Hypothalamus (tissue), 51 donors: ENCODE measurements at places on chromosomes 3 and 15.

DNA sequence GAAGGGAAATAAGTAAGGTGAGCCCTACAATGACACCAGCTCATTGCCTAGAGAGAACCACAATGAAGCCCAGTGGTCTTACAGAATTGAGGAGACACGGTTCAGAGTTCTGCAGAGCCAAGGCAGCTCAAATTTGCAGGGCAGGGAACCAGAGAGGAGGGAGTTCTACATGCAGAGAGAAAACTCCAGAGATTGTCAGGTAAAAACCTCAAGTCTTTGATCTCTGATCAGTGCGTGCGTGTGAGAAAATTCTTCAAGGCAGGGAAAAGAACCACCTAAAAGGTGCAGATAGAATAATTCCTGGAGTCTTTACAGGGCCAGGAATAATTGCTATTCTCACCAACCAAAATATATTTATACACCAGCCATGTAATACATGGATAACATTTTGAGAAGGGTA is 88.0 kb upstream of the SNRK start:
- no peak for DNase-seq

- DNase-seq: no peak
These were observed 120.2 kb downstream of the EPHA3 start for GRCh38 chr3:89227634-89228033.

DNA sequence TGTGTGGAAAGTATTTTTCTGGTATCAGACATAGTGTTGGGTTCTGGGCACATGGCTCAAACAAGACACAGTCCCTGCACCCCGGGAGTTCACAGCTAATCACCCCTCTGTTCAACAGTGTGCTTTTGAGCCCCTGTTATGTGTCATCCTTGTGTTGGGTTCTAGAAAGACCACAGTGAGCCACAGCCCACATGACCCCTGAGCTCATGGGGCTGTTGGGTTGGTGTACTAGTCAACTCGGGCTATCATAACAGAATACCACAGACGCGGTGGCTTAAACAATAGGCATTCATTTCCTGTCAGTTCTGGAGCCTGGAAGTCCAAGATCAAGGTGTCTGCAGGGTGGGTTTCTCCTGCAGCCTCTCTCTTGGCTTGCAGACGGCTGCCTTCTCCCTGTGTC is 100.0 kb downstream of the DNAJB8 start:
- no peak for DNase-seq

GRCh38 chr15:62352817-62353216 is 187.7 kb upstream of the C2CD4B start:
- DNase-seq: no peak

DNA sequence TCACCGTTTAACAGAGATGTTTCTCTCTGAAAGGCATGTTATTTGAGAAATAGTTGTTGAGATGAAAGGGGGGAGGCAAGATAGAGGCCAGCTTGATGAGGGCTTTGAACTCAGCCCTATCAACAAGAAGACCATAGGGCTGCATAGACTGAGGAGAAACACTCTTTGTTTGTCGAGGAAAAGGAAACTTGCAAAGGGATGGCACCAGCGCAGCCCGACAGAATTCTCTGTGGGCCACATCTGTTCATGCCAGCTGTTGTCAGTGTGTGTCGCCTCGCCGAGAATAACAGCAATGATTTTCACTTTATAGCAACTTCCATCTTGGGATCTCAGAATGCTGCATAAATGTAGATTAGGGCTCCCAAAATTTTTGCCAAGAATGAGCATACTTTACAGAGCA is 478.3 kb upstream of the TPRG1 start:
- DNase-seq: no peak

DNA sequence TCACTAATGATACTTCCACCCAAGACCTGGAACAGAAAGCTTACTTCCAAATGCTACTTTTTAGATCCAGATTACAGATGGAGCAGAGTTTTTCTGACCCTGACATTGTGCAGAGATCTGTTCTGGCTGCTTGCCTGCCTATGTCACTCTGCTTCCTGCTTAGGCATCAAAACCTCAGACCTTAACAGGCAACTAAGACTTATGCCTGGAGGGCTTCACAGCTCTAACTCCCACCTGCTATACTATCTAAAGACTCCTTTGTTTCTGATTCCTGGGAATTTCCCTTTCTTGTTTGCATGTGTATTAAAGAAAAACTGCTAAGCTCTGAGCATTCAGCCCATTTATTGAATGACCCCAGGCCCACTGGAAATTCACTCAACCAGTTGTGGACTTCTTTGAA is 157.4 kb upstream of the NPHP3 start:
- DNase-seq: no peak

DNA sequence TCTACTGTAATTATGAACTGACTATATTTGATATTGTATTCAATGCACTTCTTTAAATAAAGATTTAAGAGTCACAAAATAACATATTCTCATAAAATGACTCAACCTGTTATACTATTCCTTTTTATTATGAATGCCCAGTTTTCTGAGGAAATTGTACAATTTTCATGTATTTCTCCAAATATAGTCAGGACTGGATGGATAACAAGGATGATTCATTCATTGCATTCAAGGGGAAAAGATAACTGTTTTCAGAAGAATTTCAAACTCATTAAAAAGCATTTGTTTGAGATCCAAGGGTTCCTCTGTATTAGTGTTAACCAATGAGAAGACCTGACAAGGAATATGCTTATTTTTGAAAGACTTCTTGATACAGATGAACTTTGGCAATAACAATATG is 163.7 kb downstream of the MEIS2 start:
- no peak for DNase-seq

DNA sequence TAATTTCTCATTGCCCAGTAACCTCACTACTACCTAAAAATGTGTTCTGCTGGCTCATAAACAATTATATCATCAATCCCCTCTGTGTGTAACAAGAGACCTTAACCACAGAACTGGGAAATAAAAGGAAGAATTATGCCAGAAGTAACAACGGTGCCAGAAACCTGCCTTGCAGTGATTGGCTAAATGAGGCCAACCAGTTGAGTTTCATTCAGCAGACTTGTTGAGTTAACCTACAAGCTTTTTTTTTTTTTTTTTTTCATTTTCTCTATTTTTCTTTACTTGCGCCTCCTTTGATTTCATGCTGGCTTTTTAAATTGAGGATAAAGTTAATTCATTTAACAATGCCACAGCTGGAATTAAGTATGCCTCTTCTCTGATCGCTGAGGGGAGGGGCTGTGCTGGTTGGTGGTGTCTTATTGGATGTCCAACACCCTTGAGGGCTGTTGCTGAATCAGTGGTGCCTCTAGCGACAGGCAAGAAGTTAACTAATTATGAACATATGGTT is 30.0 kb upstream of the GMNC start:
- DNase-seq: no peak

- DNase-seq: no peak
These were observed 53.6 kb upstream of the ATP13A3 start for GRCh38 chr3:194540274-194540905.

GRCh38 chr3:188053036-188053340 is 101.0 kb upstream of the LPP start:
- DNase-seq: no peak

- DNase-seq: no peak
These were observed 6.3 kb upstream of the UBE2Q2 start for GRCh38 chr15:75836959-75837334.

GRCh38 chr3:13546667-13547171 is 2.2 kb upstream of the FBLN2 start:
- DNase-seq: no peak

DNA sequence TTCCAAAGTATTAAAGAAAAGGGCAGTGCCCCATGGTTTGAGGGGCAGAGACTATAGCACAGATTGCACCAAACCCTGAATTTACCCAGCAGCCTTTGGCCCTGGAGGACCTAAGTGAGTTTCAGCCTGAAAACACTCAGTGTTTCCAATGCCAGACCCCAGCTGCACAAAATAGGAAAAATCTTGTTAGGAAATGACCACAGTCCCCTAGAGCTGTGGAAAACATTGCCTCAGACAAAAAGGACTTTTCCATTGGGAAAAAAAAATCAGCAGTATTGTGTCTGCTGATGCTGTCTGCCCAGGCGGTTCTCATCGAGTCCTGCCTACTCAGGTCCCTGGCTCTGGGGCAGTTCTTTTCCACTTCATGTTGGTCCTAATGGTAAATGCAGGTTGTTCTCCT is 121.7 kb upstream of the DLG1 start:
- no peak for DNase-seq

- no peak for DNase-seq
These were observed 77.2 kb downstream of the PPP2R3A start for GRCh38 chr3:136042608-136043221.

DNA sequence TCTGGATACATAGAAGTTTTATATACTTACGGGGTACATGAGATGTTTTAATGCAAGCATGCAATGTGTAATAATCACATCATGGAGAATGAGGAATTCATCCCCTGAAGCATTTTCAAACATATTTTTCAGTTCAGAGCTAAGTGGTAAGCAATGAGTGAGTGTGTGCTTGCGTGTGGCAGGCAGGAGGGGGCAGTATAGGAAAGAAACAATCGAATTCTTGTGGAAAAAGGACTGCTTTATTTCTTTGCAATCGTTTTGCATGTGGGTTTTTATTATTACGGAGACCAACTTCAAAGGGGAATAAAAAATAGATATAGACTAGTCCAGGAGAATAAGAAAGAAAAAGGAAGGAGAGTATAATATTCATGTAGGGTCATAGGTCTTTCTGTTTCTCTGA is 271.6 kb downstream of the CHL1 start:
- DNase-seq: no peak

DNA sequence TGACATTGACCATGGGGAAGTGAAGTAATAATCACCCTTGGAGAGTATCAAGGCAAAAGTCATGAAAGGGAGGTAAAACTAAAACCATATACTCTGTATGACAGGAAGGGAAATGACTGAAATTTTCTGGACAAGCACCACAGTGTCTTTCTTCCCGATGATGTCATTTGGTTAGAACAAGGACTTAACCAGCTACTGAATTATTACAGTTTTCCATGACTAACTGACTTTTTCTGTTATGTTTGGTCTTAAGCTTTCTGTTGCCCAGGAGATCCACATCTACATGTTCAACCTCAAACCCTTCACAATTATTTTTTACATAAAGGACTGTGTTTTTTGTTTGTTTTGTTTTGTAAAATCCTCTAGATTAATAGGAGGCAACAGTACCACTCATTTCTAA is 191.9 kb upstream of the IL12A start:
- DNase-seq: no peak

- DNase-seq: no peak
These were observed 136.7 kb downstream of the KCNH8 start for GRCh38 chr3:19284974-19285373.

DNA sequence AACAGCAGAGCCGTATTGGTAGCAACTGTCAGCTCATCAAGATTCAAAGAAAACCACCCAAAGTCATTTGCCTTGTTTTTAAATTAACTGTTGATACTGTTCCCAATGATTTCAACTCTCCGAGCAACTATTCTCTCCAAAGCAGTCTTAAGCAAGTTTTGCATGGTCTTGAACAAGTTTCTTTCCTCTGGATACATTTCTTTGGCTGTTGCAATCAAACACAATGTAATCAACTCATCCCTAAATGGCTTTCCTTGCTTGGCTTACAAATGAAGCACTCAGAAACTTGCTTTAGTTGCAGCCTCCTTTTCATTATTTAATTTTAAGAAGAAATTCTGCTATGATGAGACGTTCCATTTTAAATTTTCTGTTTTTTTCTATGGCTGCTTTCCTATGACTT is 15.5 kb upstream of the MUC13 start:
- DNase-seq: no peak
